ENCODE measurements at places on chromosomes 13 and 19.

DNA sequence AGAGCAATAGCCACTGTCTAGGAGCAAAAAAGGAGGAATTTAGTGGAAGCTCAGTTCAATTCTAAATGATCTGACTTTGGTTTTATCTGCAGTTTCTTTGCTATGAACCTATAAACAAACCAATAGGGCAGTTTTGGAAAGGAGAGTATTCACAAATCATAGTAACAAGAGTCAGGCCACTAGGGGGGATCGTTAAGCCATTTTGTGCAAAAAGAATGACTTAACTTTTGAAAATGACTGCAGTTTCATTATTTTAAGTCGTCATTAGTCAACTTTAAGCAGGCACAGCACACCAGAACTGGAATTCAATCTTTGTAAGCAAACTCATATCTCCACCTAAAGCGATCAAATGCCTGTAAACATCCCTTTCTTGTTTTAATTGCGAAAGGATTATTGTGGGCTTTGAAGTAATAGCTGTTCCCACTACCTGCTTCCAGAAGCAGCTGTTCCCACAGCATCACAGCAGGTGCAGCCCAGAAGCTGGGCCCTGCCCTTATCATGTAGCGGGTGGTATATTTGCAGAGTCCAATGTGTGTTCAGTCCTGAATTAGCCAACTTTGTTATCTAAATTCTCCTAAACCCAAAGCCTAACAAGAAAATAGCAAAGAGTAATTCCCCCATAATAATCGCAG lies 51.5 kb downstream of the SOX21 start:
- no peak for DNase-seq

- no peak for DNase-seq
These were observed 12.1 kb downstream of the IGFL1 start for GRCh38 chr19:46241626-46242025.

GRCh38 chr13:43558939-43559338 lies 227.8 kb downstream of the ENOX1 start:
- DNase-seq: no peak

GRCh38 chr19:50534478-50534877 lies 20.8 kb upstream of the ASPDH start:
- no peak for DNase-seq

DNA sequence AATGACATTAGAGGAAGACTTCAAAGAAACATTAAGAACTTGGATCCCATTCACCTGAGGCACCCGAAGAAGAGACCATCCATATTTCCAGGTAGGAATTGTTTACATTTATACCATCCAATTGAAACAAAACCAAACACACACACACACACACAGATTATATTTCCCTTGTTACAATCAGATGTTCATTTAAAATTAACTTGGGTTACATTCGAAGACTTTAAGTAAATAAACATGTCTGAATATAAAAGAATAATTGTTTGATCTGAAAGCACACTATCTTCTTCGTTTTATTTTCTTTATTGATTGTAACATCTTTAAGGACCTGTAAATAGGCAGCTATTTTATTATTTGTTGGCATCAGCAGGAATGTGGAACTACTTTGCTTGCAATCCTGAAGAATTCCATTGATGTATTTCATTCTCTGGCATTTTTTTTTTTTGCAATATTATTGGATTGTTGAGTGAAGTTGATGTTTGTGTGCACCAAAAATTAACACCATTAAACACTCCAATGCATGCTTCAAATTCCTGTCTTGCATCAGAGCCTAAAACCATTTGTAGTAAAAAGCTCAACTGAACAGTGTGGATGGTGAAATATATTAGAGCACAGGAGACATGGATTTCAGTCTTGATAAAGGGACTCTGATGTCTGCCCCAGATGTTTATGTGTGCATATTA lies 85.3 kb upstream of the FRY start:
- DNase-seq: no peak

GRCh38 chr19:32998722-32999121 lies 26.7 kb downstream of the FAAP24 start:
- DNase-seq: no peak

DNA sequence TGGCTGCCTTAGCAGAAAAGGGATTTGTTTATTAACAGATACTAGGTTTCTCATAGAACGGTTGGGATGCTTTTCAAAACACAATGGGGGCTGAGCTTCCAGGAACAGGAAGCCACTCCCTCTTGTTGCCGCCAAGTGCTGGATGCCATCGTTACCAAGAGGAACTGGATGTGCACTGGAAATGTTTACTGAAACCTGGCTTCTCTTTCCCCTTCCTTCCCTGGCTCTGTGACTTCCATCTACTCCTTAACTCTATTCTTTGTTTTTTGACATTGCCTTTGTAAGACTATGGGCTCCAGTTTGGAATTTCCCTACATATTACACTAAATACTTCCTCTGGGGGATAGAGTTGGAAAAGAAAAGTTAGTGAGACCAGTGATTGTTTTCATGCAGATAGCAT lies 11.7 kb upstream of the KL start:
- DNase-seq: no peak

GRCh38 chr19:653425-653824 lies 9.6 kb downstream of the RNF126 start:
- no peak for DNase-seq

DNA sequence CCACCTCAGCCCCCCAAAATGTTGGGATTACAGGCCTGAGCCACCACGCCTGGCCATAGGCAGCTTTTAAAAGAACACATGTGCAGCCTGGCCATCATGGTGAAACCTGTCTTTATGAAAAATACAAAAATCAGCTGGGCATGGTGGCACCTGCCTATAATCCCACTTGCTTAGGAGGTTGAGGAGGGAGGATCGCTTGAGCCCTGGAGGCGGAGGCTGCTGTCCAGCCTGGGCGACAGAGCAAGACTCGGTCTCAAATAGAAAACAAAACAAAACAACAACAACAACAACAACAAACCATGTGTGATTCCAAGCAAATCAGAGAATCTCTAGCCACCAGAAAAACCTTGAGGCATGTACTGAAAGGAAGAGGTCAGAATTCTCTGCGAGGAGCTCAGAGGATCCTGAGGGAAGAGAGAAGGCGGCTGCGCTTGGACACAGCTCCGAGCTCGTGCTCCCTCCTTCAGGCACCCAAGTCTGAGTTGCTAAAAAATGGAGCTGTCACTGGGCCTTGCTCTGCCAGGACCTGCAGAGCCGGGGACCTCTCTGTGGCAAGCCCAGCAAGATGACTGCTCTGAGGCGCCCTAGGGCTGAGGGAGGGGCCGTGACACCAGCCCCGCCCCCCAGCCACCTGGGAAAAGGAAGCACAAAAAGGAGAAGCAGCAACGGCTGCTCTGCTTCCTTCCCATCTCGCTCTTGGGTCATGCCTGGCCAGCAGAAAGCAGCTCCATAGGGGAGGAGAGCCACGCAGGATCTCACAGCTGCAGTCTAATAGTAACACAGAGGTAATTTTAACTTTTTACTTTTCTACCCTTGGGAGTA lies at the start of gene ARL11:
Gene ARL11, plus strand, starts transcription at position 677 of the 822 bp plus-strand sequence. CDS start 1,941 bp downstream, outside the sequence.
- DNase-seq: peak; percentile 16

GRCh38 chr13:106213028-106213757 lies 322.3 kb downstream of the EFNB2 start:
- no peak for DNase-seq

DNA sequence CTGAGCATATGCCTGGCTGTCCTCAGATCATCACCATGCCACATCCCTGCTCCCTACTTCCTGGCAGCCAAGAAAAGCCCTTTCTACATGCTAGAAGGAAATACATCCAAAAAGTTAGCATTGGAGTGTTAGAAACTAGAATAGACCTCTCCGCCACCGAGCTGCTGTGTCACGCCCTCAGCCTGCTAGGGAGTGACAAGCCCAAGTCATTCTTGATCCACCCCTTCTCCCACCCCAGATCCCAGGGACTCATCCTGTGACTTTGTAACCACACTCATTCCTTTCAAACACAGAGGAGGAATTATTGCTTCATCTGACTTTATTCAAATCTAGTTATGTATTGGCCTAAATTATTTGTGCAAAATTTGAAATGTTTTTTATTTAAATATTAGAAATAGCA lies 45.3 kb downstream of the POLR1D start:
- no peak for DNase-seq

DNA sequence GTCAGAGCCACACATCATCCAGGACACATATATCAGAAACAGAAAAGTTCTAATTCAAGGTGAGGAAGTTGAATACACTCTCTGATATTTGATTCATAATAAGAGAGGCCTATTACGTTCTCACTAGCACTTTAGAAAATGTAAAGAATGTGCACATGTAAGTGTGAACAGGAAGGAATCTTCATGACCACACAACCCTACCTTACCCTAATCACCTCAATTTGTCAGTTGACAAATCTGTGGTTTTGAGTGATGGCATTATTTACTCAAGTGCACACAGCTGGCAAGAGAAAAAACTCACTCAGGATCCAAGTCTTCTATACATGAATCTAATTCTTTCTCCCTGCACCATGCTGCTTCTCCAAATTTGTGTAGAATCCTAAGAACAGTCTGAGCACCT lies 445.8 kb downstream of the SUCLA2 start:
- DNase-seq: no peak

Measured in stimulated activated CD4-positive, alpha-beta T cell treated with anti-CD3 and anti-CD28 coated beads, Interleukin-15, amount 100 ng/mL, for 1 hour (primary cell).